ENCODE measurements at places on chromosomes 7 and 10.
A peak's percentile ranks its signal among the peaks of the same experiment; 100 is the strongest.

DNA sequence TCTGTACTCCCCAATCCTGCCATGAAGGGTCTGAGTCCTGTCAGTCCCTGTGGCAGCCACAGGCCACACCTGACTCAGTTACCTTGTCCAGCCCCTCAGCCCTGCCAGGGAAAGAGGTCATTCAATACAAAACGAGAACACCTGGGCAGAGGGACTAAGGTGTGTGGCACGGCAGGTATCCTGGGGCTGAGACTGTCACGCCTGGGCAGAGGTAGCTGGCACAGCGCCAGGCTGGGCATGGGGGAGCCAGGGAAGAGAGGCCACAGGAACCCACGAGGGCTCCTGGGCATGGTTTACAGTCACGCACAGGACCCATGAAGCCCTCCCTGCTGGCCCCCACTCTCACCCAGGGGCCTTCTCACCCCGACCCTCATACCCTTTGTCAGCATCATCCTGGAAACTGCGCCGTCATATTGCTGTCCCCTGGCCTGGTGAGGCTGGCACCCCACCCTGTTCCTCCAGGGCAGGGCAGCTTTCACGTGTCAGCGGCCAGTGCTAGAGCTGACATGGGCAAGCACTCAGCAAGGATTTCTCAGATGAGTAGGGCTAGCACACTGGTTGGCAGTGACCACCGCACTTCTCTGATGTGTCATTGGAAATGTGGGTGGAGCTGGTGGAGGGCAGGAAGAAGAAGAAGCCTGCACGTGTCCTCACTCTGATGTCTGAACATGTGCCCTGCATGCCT is 42.7 kb downstream of the LRRC18 start:
- no peak for DNase-seq

GRCh38 chr7:30987936-30988335 is 24.2 kb downstream of the GHRHR start:
- no peak for DNase-seq

DNA sequence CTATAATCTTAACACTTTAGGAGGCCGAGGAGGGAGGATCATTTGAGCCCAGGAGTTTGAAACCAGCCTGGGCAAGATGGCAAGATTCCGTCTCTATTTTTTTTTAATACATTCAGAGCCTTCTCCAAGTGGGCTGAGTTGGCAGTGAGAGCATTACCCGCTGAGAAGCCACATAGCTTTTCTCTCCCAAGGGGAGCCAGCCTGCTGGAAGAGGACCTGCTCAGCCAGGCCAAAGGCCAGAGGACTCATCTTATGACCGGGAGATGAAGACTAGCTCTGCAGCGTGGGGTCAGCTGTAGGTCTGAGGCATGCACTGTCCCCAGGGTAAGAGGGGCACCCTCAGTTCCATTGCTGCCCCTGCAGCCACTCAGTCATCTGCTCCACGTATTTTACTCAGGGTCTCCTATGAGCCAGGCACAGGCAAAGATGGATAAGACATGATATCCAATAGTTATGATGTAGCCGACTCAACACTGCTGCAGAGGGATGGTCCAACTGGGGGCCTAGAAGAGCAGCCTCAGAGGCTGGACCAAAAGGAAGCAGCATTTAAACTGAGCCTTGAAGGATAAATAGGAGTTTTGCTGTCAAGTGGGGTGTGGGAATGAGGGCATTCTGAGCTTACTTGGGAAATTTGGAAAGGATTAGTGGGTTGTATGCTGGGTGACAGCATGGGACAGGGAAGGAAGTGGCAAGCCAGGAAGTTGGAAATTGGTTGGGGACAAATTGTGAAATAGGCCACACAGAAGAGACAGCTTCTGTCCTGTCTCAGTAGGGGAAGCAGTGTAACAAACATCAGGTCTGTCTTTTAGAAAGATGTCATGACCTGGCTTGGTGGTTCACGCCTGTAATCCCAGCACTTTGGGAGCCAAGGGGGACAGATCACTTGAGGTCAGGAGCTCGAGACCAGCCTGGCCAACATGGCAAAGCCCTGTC is 1.6 kb upstream of the MARVELD1 start:
- no peak for DNase-seq

DNA sequence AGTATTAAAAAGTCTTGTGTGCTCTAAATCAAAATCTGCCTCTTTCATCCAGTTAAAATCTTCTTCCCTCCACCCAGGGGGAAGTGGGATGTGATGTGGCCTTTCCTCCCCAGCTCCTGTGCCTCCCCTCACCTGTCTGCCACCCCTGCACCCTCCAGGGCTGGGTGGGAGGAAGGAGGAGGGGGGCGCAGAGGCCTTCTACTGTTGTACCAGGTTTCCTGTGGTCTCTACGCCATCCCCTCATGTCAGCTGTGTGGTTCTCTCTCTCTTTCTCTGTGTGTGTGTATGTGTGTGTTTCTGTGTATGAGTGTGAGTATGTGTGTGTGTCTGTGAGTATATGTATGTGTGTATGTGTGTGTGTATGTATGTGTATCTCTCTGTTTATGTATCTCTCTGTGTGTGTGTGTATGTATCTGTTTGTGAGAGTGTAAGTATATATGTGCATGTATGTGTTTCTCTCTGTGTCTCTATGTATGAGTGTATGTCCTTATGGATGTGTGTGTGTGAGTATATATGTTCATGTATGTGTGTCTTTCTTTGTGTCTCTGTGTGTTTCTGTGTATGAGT is 45.5 kb upstream of the C10orf71 start:
- DNase-seq: no peak

- DNase-seq: no peak
These were observed 97.7 kb upstream of the RET start for GRCh38 chr10:42979181-42979580.

- peak; percentile 58 for DNase-seq
These were observed 4.2 kb downstream of the KIFBP start for GRCh38 chr10:68992636-68993440.

- DNase-seq: no peak
These were observed 144.6 kb downstream of the NRCAM start for GRCh38 chr7:108311446-108312168.

- DNase-seq: no peak
These were observed 138.1 kb downstream of the NOC3L start for GRCh38 chr10:94224656-94225055.

- DNase-seq: no peak
These were observed 2.0 kb upstream of the KIF11 start for GRCh38 chr10:92590623-92591549.

DNA sequence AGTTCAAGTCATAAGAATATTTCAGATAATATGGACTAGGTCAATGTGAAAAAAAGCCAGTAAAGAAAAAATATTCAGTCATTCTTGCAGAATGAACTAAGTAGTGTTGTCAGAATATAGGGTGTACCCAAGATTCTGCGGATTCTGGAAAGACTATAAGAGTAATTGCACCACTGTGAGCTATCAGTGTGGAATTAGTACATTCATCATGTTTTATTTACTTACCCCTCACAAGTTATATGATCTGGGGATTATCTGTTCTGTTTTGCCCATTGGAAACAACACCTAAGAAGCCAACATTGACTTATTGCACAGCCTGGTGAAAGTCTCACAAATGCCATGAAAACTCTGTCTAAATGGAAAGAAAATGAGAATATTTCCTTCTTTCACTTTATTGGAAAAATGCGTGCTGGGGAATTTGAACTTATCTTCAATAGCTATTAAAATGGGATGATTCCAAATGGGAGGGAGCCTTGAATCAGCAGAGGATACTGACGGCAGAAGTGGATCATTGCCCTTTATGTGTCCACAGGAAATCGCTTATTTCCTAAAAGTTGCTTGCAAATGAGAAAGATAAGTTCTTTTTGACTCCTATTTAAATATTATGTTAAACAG is 563.3 kb upstream of the POM121L12 start:
- no peak for DNase-seq

DNA sequence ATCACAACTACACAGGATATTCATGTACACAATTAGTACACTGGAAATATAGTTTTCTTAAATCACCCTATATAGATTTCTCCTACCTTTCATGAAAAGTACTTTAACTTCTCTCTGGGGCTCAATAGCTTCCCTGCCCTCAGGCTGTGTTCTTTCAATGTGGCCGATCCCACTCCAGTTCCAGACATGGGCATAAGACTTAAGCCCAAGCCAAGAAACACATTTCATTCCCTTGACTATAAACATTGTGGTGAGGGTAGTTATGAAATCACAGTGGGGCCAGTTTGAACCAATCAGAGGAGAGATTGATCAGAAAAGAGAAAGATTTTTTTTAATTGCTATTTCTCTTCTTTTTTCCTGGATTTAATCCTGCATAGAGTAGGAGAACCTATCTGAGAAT is 904.6 kb upstream of the SORCS1 start:
- no peak for DNase-seq

DNA sequence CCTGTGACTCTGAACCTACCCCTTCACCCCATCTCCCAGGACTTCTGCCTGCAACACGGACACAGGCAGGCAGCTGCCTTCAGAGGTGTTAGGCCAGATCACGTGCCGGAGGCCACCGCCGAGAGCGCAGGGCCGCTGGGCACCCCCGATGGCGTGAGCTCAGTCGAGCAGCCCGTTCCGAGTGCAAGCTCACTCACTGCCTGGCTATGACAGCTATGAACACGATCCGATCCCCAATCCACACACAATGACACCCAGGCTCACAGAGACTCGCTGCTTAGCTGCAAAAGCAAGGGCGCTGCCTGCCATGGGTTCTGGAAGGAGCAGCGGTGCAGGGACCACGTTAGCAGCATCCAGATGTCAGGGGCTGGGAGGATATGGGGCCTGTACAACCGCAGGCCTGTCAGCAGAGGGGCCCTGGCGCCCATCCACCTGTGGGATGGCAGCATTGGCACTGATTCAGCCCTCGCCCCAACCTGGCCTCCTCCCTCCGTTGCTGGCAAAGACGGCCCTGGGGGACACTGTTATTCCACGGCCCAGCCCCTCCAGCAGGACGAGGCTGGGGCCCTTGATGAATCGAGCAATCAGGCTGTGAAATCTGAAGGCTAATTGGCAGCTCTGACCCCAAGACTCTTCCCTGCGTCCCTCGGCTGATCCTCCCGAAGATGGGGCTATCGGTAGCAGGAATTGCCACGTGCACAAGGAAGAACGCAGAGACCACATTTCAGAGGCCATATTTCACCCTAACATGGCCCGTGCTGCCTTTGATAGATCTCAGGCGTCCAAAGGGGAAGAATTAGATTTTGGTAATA is 230.1 kb downstream of the ELFN1 start:
- no peak for DNase-seq

- DNase-seq: no peak
These were observed 6.7 kb downstream of the TCF7L2 start for GRCh38 chr10:112956631-112957350.

DNA sequence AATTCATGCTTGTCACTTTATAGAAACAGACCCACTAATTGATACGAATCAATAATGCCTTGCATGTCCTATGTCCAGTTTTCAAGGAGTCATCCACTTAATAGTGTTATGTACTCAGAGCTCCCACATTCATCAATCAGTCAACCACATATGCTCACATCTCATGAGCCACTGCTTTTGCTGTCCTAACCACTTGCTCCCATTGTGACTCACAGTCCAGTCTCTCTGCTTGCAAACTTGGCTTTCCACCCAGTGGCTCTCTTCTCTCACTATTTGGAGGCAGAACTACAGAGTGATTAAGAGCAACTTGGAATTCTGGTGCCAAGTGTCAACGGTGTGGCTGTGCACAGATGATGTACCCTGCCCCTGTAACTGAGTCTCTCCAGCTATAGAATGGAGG is 166.0 kb downstream of the SNX13 start:
- peak; percentile 13 for DNase-seq

DNA sequence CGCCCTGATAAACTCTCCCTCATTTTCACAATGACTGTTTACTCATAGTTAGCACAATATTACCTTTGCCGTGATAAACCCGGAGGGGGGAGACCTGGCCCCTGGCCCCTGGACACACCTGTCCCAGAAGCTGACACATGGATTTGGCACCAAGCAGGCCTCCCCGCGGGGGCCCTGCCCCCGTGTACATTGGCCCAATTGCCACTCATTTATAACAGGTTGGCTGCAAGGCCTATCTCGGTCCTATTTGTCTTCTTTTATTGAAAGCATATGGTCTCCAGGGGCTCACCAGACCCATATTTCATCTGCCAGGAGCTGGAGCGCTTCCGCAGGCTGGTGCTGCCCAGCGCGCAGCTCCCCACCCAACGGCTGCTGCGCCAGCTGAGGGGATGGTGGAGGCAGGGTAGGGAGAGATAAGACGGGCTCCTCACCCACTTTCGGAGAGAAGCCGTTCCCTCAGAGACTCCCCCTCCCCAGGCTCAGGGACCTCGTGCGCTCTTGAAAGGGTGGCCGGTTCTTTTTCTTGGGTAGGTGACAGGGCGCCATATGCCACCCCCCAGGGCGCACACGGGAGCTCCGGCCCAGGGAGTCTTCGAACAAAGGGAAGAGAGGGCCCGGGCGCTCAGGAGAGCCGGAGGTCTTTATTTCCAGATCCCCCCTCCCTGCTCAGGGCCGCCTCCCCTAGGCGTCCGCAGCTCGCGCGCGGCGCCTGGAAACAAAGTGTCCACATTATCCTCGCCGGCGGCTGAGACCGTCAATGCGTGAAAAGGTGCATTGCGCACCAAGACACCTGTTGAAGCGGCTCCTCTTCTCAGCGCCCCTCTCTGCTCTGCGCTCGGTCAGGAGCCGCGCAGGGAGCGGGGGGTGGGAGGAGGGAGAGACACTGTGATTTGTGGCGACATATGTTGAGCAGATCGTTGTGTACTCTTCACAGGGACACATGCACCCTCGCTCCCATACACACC is 4.3 kb upstream of the NEUROG3 start:
- no peak for DNase-seq

DNA sequence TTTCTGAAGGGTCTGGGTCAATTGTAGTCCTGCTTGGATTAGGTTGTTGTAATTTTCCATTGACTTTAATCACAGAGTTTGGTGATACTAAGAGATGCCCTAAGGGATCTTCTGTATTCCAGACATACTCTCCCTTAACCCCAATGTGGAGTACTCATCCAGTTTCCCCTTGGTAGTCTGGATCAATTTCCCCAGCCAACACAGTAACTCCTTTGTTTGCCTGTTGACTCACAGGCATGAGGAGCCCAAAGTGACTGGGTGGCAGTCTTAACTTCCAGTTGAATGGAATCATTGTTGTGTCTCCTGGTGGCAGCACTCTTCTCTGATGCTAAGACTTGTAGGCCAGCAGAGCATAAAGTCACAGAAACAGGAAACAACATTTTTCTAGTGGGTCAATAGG is 41.5 kb upstream of the PIK3CG start:
- DNase-seq: no peak

All from fibroblast of skin of left biceps (primary cell).